ENCODE measurements at places on chromosomes 7 and 10.

- no peak for DNase-seq
Observed at GRCh38 chr10:44963772-44964633, 4.4 kb downstream of the RASSF4 start.

DNA sequence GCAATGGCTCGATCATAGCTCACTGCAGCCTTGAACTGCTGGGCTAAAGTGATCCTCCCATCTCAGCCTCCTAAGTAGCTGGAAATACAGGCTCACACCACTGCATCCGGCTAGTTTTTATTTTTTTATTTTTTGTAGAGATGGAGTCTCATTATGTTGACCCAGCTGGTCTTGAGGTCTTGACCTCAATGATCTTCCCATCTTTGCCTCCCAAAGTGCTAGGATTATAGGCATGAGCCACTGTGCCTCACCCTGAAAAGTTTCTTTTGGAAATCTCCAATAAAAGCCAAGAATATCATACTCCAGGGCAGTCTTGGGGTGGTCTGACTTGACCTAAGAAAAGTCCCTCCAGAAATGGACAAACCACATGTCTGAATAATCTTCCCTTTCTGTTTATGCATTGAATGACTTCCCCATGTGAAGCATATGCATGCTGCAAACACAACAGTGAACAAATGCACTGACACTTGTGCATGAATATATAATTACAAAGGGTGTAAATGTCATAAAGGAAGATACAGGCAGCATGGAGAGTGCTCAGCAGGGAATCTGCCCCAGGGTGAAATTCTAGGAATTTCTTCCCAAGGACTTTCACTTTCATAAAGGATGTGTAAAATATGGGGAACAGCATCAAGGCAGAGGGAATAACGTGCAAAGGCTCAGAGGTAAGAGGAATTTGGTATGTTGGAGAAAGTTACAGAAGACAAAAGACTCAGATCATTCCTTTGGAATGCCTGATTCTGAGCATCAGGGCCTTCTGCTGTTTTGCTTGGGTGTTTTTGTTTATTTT lies 142.4 kb upstream of the LYZL1 start:
- no peak for DNase-seq

DNA sequence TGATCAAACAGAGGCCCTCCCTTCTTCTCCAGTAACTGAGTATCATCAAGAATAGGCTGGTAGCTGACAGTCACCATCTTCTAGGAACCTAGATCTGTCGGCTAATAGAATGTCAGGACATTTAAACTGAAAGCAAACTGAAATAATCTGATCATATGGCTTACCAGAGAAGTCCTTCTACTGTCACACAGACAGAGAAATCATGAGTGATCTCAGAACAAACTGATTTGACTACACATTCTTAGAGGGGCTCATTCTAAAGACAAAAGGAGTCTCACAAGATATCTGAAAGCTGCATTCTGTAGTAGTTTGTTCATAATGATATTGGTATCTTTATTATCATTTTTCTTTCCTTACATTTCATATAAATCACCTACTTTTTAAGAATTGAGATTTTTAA lies 130.9 kb upstream of the ADCY1 start:
- no peak for DNase-seq

- peak; percentile 9 for DNase-seq
Observed at GRCh38 chr10:13074563-13075451, 25.2 kb upstream of the OPTN start.

DNA sequence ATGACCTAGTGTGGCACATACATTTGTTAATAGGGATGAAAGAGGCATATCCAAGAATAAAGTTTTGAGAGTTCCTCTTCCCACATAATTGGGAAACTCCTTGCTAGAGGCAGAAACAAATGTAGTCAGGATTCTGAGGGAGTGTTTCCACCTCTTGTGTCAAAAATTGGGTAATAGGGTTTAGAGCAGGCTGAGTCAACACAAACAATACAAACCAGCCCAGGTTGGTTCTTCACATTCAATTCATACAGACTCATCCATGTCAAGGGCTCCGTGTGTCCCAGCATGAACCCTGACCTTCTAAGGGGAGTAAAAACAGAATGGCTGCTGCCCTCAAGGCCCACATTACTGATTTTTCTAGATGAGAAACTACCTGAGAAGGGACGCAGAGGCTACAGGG lies 75.3 kb downstream of the GLI3 start:
- no peak for DNase-seq

DNA sequence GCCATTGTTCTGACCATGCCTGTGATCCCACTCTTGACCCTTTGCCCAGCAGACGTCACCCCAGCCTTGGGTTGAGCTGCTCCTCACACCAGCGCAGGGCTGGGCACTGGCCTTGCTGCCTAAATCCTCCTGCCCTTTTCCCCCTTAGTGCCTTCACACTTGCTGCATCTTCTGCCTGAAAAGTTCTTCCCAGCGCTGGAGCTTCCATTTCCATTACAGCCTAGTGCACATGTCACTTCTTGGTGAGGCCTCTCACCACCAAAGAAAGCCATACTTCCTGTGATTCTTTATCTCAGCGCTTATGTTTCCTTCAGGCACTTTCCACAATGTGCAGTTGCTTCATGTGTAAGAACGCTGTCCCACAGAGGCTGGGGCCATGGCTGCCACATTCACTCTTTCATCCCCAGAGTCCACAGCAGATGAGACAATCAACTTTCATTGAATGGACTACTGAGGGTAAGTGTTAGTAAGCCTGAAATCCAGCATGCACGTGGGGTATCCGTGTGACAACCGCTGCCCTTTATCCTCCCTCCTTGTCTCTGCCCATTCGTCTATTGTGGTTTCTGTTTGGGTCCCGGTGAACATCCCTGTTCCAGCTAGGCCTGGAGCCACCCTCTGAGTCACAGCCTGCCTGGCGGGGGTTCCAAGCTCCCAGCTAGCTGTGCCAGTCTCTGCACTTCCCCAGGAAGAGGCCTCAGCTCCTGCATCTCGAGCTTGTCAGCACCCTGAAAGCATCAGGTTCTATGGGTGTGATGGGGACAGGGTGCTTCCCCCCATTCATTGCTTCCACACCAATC lies 37.3 kb downstream of the ADRA2A start:
- DNase-seq = no peak

DNA sequence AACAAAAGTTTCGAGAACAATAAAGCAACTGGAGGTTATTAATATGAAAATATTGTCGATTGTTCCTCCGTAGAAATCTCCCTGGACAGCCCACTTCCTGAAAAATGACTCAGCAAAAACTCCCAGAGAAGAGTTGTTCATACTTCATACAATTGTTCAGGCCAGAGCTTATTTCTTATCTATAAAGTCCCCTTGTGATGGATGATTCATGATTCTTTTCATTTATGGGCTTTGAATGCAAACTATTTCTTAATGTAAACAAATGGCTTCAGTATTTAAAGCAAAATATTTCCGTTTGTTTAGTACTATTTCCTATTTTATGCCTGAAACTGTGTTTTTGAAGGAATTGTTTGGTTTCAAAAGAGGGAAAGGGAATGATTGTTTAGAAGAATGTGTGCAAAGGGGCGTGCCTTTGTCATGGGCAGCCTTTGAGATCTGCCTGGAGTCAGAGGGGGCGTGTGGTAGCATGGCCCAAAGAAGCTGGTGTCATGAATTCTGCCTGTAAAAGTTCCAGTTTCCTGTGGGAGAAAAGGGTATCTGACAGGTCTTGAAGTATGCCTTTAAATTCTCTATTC lies 26.2 kb upstream of the EXOC6 start:
- no peak for DNase-seq

DNA sequence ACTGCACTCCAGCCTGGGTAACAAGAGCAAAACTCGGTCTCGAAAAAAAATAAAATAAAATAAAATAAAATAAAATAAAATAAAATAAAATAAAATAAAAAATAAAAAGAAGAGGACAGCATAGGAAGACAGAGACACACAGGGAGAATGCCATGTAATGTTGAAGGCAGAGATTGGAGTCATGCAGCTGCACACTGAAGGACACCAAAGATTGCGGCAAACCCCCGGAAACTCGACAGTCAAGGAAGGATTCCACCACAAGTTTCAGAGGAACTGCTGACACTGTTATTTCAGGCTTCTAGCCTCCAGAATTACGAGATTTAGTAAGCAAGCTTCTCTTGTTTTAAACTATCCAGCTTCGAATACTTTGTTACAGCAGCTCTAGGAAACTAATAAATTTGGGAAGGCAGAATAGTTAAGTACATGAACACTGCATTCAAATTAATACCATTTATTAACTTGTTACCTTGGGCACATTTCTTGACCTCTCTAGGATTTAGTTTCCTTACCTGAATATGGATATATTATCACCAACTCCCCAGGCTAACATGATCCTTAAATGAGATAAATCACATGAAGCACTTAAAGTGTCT lies 9.5 kb downstream of the CPED1 start:
- no peak for DNase-seq

DNA sequence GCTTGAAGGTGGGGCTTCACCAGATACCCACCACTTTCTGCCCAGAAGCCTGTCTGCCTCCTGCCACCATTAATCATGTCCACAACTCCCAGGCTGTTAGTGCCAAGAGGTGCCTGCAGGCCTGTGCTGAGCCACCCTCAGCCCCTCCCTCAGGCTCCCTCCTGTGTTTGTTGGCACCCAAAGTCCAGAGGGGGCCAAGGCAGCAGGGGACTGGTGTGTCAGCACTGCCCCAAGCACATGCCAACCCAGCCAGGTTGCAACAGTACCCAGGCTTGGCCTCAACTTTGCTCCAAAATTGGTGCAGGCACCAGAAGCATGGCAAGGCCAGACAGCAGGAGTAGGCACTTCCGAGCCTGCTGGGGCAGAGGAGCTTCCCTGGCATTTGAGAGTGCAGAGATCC lies 111.3 kb downstream of the HPSE2 start:
- DNase-seq = no peak

DNA sequence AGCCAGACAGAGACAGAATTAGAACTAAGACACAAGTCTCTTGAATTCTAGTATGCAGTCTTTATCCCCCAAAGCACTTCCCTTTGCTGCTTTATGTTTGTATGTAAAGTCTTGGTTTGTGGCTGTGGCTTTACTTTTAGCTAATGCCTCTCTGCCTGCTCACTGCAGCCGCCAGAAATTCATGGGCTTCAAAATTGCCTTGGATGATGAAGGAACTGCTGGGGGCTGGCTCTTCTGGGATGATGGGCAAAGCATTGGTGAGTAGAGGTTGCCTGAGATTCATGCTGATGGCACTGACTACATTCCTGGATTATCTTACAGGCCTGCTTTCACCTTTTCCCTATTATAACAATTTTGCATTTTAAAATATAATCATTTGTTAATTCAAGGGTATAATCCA lies 10.9 kb upstream of the MGAM2 start:
- DNase-seq = no peak

DNA sequence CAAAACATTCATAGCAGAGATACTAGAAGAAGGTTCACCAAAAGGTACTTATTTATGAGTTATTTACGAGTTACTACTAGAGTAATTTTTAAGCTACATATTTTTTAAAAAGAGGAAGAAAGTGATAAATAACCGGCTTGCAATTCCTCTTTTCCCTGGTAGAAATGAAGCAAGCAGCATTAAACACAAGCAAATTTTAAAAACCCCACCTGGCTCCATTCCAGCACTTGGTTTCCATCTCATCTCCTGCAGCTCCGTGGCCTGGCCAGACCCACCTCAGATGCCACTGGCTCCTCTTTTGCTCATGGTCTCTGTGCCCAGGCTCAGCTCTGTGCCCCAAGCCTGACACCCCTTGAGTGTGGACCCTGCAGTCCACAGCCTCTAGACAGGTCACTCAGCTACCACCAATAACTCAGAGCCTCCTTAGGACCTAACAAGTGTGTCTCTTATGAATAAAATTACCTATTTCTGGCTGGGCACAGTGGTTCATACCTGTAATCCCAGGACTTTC lies 479.5 kb downstream of the TNS3 start:
- no peak for DNase-seq

- DNase-seq = no peak
Observed at GRCh38 chr7:128266883-128267594, 26.0 kb downstream of the LEP start.

DNA sequence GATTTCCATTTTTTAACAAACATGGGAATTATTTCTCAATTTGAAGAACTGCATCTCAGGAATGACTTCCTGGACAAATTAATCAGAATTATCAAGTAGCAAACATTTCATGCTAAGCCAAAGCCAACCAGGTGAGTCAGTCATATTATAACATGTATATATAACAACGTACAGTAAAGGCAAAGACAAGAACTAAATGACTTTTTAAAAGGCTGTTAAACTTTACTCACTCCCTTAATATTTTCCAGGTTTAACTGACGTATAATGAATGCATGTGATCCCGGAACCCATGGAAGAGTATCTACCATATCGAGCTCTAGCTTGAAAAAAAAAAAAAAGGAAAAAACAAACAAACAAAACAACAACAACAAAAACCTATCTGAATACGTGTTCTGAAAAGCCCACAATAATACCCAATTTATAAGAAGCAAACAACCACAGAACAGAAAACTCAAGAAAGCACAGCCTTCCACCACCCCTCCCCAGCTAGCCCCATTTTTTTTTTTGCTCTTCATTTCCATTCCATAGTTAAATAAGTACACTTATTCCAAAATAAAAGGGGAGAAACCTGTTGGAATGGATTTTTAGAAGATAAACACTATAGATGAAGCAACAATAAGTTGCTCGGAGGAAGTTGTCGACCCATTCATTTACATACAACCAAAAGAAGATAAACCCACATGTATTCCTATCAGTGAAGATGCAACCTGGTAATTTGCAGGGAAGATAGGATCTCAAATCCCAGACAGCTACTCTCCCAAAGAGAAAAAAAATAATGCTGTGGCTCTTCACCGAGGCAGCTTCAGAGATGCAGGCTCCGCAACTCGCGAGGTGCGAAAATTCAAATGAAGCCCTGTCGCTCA lies 537 bp downstream of the NAPEPLD start:
- DNase-seq = no peak

DNA sequence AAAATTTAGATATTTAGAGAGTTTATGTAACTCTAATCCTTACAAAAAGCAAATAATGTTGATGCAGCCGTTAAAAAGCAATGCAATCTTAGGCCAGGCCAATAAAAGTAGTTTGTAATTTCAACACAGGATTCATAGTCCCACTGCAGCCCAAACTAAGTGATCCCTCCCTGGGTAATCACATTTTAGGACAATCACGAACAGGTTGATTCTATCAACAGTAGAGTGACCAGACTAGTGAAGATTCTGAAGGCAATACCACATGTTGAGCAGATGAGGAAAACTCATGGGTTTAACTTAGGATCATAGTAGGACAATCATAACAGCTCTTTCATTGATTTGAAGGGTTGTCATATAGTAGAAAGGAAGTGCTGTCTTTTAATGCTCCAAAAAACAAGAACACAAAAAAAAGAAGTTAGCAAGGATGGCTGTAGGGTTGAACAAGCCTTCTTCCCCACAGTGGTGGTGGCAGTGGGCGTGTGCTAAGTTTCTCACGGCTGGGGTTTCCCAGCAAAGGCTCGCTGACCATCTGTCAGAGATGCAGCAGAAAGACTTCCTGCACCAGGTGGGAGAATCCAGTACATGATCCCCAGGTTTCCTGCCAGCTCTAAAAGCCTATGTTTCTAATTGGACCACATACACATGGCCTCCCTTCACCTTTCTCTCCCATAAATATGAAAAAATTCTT lies 212.2 kb downstream of the CHRM2 start:
- no peak for DNase-seq

GRCh38 chr7:30545791-30546555 lies 41.3 kb upstream of the GGCT start:
- no peak for DNase-seq

GRCh38 chr7:42886129-42886528 lies 25.7 kb downstream of the C7orf25 start:
- DNase-seq = no peak
